ENCODE measurements at places on chromosomes 4 and X.
A peak's percentile ranks its signal among the peaks of the same experiment; 100 is the strongest.

DNA sequence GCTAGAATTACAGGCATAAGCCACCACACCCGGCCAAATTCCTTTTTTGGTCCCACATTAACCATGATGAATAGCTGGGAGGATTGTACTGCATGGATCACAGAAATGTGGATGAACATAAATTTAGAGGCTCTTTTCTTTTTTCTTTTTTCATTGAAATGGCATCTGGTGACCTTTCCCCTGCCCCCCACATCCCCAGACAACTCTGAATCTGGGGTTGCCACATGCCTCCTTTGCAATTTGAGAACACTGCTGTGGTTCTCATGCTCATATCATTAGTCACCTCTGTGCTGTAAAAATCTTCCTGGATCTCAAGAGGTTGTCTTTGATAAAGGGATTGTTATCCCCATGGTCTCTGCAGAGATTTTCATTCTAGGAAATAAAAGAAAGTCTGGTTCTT is 22.8 kb upstream of the FMR1NB start:
- no peak overlapping the region for H3K27ac ChIP-seq
- H3K27me3 ChIP-seq: no peaks in the 10 kb centered on the region
- H3K4me1 ChIP-seq: no peaks in the 10 kb centered on the region

- DNase-seq: no peak
- no peaks in the 10 kb centered on the region for H3K36me3 ChIP-seq
- no peaks in the 10 kb centered on the region for H3K27me3 ChIP-seq
- no peak overlapping the region for H3K27ac ChIP-seq
These were observed 55.0 kb downstream of the PRPS1 start for GRCh38 chrX:107683124-107683895.

DNA sequence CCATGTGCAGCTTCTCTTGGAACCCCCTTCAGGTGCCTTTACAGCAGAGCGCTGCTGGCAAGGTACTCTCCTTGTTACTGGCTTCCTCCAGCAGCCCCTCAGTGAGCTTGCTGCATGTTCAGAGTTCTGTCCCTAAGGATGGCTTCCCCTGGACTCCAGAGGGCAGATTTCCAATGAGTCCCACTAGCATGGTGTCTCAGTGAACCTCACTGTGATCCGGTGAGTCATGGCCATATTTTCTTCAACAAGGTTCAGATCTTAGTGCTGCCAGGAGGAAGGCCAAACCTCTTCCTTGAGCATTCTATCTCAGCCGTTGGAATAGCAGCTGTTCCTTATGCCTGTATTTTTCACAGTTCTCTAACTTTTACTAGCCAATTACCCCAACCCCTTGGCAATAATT is 98.8 kb downstream of the CASK start:
- H3K4me1 ChIP-seq: no peaks in the 10 kb centered on the region
- no peak overlapping the region for H3K27ac ChIP-seq
- no peak overlapping the region for H3K4me3 ChIP-seq
- DNase-seq: no peak

DNA sequence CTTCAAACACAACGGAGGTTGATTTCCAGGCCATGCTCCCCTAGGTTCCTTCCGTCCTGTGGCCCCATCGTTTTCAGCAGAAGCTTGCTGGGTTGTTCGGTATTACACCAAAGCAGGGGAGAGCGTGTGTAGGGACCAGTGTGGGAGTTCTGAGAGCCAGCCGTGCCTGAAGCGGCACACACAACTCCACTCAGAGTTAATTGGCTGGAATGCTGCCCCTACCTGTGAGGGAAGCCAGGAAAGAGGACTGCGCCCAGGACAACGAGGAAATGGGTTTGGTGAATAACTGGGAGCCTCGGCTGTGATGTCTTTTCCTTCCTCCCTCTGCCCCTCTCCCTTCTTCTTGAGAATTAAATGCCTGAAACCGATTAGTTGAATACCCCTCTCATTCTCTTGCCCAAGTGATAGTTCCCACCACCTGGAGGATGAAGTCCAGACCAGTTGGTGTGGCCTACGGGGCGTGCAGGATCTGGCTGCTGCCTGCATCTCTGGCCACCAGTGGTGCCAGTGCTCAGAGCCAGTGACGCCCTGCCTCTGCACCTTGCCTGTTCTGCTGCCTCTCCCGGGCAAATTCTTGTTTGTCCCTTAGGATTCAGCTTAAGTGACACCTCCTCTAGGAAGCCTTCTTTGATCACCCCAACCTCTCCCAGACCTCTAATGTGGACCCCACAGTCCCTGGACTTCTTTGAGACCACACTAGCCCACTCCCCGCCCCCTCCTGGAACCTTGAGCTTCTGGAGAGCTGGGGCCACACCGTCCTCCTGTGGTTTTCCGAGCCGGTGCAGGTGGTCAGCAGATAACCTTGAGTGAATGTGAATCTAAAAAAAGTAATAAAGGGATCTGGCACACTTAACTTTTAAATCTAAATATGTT is 33.6 kb downstream of the TBC1D14 start:
- no peak overlapping the region for H3K4me3 ChIP-seq
- H3K27ac ChIP-seq: no peak overlapping the region
- DNase-seq: no peak
- H3K4me1 ChIP-seq: no peaks in the 10 kb centered on the region

DNA sequence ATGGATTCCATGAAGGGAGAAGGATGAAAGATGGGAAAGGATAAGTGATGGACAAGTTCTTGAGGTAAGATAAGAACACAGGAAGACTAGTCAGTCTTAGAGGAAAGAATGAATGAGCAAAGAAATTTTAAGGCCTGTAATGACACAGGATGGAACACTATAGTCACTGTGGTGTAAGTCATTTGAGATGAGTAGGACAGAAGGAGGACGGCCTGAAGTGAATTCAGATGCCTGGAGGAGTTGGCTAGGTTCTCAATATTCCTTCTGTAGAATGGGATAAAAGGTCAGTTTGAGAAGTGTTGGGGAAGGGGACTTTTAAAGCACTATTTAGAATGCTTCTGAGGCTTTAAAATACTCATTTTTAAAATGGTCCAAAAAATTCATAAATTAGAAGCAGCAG is 3.9 kb downstream of the MSMO1 start:
- H3K4me1 ChIP-seq: peaks cover 75% of the 10 kb centered on the region
- peak overlapping the region; percentile 13 for H3K4me3 ChIP-seq

GRCh38 chr4:48225368-48226141 is 44.1 kb downstream of the TEC start:
- H3K27ac ChIP-seq: no peak overlapping the region
- no peak for DNase-seq
- no peak overlapping the region for H3K4me3 ChIP-seq
- peaks cover 4% of the 10 kb centered on the region for H3K27me3 ChIP-seq
- no peaks in the 10 kb centered on the region for H3K4me1 ChIP-seq

DNA sequence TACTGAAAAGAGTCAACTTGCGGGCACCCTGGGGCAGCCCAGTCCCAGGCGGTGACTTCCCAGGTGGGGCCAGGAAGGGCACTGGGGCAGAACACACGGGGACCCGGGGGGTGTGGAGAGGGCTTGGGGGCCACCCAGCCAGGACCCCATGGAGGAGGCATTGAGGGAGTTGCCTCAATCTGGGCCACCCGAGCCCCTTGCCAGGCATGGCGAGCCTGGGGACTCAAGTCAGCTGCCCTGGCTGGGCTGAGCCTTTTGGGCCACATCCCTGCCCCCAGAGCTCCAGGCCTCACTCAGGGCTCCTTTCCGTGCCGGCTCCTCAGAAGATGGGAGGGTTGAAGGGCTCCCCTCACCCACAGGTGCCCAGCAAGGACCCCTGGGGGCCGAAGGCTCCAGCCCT is 6.6 kb upstream of the CPLX1 start:
- no peak overlapping the region for H3K4me3 ChIP-seq
- no peaks in the 10 kb centered on the region for H3K36me3 ChIP-seq
- H3K27me3 ChIP-seq: no peaks in the 10 kb centered on the region

DNA sequence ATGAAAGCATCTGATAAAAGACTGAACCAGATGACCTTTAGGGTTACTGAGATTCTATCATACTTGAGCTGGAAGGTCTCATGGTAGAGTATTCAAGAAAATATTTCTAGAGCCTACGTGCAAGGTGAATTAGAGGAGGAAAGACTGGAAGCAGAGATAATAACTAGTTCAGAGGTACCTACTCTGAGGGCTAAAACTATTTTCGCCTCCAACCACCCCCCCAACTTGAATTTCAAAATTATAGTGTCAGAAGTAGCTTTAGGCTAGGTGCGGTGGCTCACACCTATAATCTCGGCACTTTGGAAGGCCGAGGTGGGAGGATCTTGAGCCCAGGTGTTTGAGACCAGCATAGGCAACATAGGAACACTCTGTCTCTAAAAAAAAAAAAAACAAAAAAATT is 30.9 kb downstream of the NLGN3 start:
- H3K4me1 ChIP-seq: no peaks in the 10 kb centered on the region
- no peak for DNase-seq
- H3K27me3 ChIP-seq: no peaks in the 10 kb centered on the region
- H3K27ac ChIP-seq: no peak overlapping the region
- no peak overlapping the region for H3K4me3 ChIP-seq

DNA sequence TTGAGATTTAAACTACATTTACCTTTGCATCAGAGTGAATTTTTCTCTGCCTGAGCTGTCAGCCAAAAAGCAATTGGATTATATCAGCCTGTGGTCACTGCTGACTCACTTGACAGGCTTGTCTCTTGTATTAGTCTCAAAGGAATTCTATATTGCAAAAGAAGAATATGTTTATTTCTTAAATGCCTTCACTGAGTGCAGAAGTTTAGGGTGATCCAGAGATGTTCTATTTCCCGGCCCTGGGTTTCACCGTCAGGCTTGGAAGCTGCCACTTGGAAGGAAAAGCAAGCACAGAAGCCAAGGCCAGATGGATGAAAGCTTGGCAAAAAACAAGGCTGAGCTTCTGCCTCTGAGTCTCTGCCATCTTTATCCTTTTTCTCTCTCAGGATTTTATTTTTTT is 80.9 kb downstream of the FAM114A1 start:
- no peak overlapping the region for H3K27ac ChIP-seq
- no peak overlapping the region for H3K4me3 ChIP-seq
- no peaks in the 10 kb centered on the region for H3K36me3 ChIP-seq
- H3K4me1 ChIP-seq: no peaks in the 10 kb centered on the region
- DNase-seq: no peak

DNA sequence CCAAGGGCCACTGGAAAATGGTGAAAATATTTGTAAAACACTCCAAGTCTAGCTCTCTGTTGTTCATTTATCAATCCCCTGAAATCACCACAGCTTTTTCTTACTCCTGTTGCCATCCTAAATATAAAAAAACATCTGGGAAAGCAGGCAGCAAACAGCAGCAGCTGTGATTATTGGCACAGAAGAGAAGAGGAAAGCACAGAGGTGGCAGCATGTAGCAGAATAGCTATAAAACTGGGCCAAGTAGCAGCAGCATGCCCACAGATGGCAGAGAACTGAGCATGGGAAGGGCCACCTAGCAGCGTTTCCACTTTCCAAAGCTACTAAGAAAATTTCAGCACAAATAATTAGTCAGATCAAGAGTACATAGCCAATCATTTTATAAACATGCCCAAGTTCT is 307.2 kb downstream of the SLC7A11 start:
- H3K4me3 ChIP-seq: no peak overlapping the region
- no peaks in the 10 kb centered on the region for H3K4me1 ChIP-seq
- no peaks in the 10 kb centered on the region for H3K27me3 ChIP-seq
- no peak overlapping the region for H3K27ac ChIP-seq
- H3K36me3 ChIP-seq: no peaks in the 10 kb centered on the region
- no peak for DNase-seq

- peaks cover 6% of the 10 kb centered on the region for H3K4me1 ChIP-seq
- no peaks in the 10 kb centered on the region for H3K27me3 ChIP-seq
- no peak for DNase-seq
- no peak overlapping the region for H3K4me3 ChIP-seq
- no peak overlapping the region for H3K27ac ChIP-seq
These were observed 251.4 kb downstream of the COL25A1 start for GRCh38 chr4:109051054-109051453.

GRCh38 chr4:7301846-7302630 is 109.7 kb downstream of the SORCS2 start:
- H3K36me3 ChIP-seq: no peaks in the 10 kb centered on the region
- no peaks in the 10 kb centered on the region for H3K4me1 ChIP-seq
- peaks cover 15% of the 10 kb centered on the region for H3K27me3 ChIP-seq
- no peak overlapping the region for H3K27ac ChIP-seq
- no peak for DNase-seq
- no peak overlapping the region for H3K4me3 ChIP-seq

- H3K27ac ChIP-seq: no peak within 1 kb of the TSS
- H3K4me3 ChIP-seq: no peak within 1 kb of the TSS
- H3K27me3 ChIP-seq: no peaks in the 10 kb centered on the region
These were observed at the start of gene PLS3 for GRCh38 chrX:115560978-115561604. Gene PLS3 (plus strand): TSS chrX:115561174. CDS start chrX:115610251, 49,077 bp downstream.

- no peaks in the 10 kb centered on the region for H3K4me1 ChIP-seq
- no peak overlapping the region for H3K4me3 ChIP-seq
- no peak for DNase-seq
- H3K27ac ChIP-seq: no peak overlapping the region
- H3K27me3 ChIP-seq: no peaks in the 10 kb centered on the region
These were observed 96.0 kb upstream of the RAB40AL start for GRCh38 chrX:102840871-102841705.

DNA sequence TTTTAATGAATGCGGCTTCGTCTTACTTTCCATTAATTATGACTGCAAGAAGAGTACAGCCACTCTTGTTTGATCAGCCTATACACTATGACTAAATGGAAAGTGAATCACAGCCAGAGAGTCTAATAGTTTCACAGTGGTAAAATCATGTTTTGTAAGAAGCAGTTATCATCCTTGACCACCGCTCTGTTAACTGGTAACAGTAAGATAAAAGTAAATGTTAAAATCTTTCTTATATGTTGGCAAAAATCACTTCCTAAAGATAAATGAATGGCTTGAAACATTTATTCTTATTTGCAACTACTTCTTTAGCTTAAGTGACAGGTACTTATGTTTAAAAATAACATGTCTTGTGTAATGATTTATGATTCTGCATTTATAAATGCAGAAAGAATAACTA is 13.2 kb downstream of the GALNT7 start:
- no peak overlapping the region for H3K27ac ChIP-seq
- peaks cover 16% of the 10 kb centered on the region for H3K4me1 ChIP-seq

DNA sequence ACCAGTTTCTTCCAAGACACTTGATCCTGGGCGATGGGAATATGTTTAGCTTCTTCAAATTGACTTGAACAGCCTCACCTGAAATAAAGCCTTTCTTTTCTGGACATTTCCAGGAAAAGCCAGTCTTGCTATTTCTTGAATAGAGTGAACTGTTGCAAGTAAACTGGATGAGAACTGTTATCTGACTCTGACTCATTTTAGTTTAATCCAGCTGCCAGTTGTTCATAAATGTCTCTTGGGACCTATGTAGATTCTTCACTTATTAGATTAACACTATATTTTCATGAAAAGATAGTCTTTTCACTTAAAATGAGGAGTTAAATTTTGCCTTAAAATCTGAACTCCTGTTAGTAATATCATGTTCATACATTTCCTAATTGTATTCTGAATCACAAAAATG is 615.4 kb upstream of the GALNT7 start:
- DNase-seq: no peak
- no peak overlapping the region for H3K4me3 ChIP-seq
- no peaks in the 10 kb centered on the region for H3K36me3 ChIP-seq
- no peak overlapping the region for H3K27ac ChIP-seq
- H3K4me1 ChIP-seq: no peaks in the 10 kb centered on the region
- H3K27me3 ChIP-seq: no peaks in the 10 kb centered on the region

- no peak overlapping the region for H3K27ac ChIP-seq
- no peaks in the 10 kb centered on the region for H3K4me1 ChIP-seq
- no peak for DNase-seq
- H3K36me3 ChIP-seq: no peaks in the 10 kb centered on the region
These were observed 152.1 kb upstream of the MED14 start for GRCh38 chrX:40887476-40887875.

All from DND-41 (cell line).